ENCODE measurements at places on chromosomes 2 and 18. TPM values are rescaled to one million over a fixed set of nuclear protein-coding genes. Genes with fewer than 3 reads are reported as not detected.

DNA sequence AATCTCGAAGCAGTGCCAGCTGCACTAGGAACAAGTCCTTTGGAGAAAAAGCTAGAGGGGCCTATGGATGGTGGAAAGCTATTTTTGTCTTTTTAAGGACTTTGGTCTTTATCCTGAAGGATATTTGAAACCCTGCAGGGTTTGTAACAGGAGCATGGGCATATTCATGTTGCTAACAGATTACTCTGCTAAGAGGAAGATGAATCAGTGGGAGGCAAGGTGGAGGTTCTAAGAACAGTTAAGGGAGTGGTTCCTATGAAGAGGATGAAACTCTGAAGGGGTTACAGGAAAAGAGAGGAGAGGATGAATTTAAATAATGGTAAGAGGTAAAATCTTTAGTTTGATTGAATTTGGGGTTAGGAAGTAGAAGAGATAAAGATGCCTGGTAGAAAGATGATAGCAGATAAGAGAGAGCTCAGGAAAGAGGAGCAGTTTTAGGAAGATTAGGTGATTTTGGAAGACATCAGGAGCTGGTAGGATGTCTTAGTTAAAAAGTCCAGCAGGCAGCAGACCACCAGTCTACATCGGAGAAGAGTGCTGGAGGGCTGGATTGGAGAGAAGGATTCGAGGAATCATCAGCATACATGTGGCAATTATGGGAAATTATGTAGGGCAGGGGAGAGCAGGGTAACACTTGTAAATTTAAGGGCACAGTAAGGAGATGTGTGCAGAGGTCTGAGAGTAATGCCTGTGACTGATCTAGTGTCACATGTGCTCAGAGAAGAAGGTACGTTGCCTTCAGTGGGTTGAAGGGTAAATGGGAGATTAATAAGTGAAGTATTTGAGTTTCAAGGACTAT, 39.3 kb upstream of the C1GALT1C1L start:
- H3K27me3 ChIP-seq = peaks cover 13% of the 10 kb centered on the region
- DNase-seq = no peak
- H3K4me1 ChIP-seq = peaks cover 6% of the 10 kb centered on the region
- H3K4me3 ChIP-seq = no peak overlapping the region

GRCh38 chr18:2997429-2997828, 15.5 kb downstream of the LPIN2 start:
- H3K4me1 ChIP-seq = peaks cover 29% of the 10 kb centered on the region
- no peak for DNase-seq
- peaks cover 4% of the 10 kb centered on the region for H3K36me3 ChIP-seq

DNA sequence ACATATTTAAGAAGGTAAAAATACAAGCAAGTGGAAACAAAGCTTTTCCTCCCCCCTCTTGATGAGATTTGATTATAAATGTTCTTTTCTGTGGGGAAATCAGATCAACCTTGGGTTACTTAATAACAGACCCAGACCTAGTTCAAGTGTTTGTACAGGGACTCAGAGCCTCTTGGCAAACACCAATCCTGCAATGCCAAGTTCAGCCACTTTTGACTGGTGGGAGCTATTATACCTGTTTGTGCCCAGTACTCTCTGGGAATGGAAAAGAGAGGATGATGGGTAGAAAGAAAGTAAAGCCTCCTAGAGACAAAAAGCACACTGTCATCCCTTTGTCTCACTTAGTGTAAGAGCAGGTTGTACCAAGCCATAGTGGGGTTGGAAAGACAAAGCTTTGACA, 63.8 kb upstream of the EPHA4 start:
- H3K36me3 ChIP-seq = no peaks in the 10 kb centered on the region
- no peaks in the 10 kb centered on the region for H3K27me3 ChIP-seq
- H3K4me1 ChIP-seq = no peaks in the 10 kb centered on the region
- H3K4me3 ChIP-seq = no peak overlapping the region
- no peak overlapping the region for H3K27ac ChIP-seq

The HEATR5B gene
- 42.6 TPM for total RNA-seq
